Panc1 (cell line): ENCODE measurements at places on chromosomes 1 and 21.

DNA sequence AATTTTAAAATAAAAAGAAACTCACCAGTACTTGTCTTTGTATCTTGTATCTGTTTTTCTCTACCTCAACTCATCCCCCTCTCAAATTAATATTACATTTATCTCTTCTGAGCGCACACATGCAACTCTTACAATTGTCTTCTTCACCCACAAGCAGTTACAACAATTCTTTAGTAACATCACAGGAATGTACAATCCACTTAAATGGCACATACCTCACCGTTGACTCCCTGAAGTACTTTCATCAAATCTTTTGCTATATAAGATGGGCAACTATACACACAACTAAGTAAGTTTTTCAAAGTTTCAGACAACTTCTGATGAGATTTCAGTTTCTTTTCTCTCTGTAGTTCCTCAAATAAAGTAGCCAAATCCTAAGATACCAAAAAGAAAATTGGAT lies 28.3 kb downstream of the HEATR1 start:
- no peak for DNase-seq

DNA sequence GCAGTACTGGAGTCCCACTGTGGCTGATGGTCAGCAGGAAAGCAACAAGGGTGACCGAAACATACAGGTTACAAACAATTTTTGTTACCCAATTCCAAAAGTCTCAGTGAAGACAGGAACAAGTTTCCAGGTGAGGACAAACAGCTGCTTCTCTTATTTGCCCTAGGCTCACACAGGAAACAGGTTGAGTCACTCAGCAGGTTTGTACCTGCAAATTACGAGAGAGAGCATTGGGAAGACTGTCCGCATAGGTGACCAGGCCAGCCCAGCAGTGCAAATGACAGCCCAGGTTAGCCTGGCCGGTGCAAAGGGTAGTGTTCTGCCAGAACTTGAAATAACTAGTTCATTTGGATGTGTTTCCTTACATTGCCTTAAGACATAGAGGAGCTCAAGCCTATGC lies 40.0 kb upstream of the DSCAM start:
- DNase-seq, result no peak

DNA sequence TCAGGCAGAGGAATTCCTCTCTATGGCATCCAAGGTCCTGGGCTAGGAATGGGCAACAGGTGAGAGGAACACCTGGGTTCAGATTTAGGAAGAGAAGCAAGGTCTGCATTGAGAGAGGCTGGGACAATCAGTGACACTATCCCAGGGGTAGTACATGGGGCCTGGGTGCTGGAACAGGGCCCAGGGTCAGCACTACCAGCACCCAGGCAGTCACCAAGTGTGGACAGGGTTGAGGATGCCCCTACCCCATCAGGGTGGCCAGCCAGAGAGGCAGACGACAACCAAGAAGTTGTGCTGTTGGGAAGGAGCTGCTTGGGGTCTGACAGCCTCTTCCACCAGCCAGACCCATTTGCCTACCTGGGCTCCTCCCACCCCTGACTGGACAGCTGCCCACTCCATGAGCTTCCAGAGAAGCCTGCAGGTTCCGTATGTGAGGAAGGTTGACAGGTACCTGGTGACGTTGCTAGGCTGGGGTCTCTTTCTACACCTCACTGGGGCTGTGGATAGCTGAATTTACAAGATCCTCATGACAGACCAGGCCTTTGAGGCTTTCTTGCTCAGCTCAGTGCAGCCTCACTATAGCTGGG lies 13.9 kb downstream of the CYP4A11 start:
- DNase-seq, result no peak

DNA sequence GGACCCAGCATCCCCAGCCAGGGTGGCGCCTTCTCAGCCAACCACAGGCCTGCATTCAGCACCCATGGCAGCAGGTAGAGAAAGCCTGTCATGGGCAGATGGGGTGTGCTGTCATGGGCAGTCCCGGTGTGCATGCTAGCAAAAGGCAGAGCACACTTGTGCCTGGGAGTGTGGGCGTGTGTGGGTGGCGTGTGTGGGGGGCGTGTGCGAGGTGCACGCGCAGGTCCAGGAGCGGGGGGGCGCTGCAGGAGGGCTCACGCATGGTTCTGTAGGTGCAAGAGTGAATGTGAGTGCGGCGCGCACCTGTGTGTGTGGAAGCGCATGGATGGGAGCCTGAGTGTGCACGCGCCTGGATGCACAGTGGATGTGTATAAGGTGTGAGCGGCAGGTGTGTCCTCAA lies 137.2 kb downstream of the CASZ1 start:
- no peak for DNase-seq

- no peak for DNase-seq
These were observed 375.6 kb downstream of the AMY1C start for GRCh38 chr1:104125266-104125665.

DNA sequence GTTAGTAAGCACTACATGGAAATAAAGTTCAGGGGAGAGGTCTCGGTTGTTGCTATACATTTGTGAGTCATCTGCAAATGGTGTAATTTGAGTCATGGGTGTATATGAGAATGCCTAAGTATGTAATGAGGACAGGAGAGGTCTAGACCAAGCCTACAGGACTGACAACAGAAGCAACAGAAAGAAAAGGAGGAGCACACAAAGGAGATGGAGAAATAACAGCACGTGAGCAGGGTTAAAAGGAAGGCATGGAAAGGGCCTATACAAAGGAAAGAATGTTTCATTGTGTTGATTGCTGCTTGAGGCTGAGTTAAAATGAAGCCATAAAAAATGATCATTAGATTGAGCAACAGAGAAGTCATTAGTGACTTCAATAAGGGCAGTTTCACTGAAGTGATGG lies 28.0 kb upstream of the PRKAA2 start:
- DNase-seq, result no peak

GRCh38 chr1:158180741-158181576 lies at the start of gene CD1D:
TSS of gene CD1D (plus strand) at chr1:158180895. CDS start at chr1:158181102, 207 bp downstream.
- no peak for DNase-seq

DNA sequence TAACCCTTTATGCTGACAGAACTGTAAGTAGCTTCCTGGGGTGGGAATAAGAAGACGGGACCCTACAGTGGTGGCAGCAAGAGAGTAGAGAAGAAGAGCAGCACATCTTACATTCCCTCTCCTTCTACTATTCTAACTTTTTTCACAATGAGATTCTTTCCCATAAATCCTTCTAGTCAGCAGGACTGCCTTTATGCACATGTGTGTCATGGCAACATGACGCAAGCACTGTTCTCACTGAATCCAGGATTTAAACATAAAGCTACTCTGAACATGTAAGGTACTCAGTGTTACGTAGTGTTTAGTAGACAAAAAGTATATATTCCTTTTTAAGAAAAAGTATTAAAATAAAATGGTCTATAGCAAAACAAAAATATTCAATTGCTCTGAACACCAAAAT lies 309.7 kb upstream of the LYPLAL1 start:
- DNase-seq, result no peak

DNA sequence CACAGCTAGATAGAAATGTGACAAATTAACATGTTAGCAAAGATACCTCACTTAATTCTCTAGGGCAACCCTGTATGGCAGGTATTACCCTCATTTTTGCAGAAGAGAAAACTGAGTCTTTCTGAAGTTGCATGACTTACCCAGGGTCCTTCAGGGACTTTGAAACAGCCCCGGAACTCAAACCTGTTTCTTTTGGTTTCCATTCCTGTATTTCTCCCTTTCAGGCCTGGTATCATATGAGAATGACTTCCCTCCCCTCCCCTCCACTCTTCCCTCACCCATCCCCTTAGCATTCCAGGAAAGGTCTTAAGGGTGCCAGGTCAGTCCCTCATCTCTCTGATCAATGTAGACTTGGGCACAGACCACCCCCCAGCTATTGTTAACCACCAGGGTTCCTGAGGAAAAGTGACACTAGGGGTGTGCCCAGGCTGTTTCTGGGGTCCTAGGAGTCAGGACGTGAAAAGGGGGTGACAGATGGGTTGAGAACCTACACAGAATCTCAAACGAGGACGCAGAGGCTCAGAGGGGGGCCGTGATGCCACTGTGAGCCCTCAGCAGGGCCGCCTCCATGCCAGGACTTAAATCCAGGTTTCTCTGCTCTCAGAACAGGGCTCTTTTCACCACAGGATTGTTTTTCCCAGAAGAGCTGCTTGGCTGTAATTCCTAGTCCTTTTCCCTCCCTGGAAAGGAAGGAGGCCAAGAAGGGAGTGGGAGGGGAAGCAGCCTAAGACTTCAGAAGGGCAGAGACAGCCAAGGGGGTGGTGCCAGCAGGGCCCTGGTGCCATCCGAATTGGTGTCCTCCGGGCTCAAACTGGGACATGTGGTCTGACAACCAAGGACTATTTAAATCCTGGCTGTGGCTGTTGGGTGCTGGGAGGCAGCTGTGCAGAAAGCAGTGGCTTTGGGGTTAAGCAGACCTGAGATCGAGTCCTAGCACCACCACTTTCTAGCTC lies 2.1 kb upstream of the WASF2 start:
- no peak for DNase-seq

- DNase-seq, result no peak
These were observed 7.8 kb downstream of the HSPA6 start for GRCh38 chr1:161531986-161532643.

GRCh38 chr1:171922999-171923398 lies 81.7 kb downstream of the DNM3 start:
- DNase-seq, result no peak

- no peak for DNase-seq
These were observed 35.7 kb upstream of the FAM163A start for GRCh38 chr1:179707406-179707805.

DNA sequence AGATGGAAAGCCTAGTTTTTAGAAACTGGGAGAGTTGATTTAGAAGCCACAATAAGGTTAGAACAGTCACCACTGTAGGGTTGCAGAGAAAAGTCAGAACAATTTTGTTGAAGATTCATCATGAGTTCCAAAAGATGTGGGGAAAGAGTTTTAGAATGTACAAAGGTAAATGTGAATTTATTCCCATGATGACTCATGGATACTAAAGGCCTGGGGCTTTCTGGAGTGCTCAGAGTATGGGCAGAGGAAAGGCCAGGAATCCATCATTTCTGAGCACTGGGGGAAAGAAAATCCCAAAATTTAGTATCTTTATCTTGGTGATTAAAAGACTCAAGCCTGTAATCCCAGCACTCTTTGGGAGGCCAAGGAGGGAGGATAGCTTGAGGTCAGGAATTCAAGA lies 17.8 kb downstream of the YBX1 start:
- DNase-seq, result no peak

GRCh38 chr1:36520771-36521420 lies 38.2 kb upstream of the CSF3R start:
- no peak for DNase-seq

DNA sequence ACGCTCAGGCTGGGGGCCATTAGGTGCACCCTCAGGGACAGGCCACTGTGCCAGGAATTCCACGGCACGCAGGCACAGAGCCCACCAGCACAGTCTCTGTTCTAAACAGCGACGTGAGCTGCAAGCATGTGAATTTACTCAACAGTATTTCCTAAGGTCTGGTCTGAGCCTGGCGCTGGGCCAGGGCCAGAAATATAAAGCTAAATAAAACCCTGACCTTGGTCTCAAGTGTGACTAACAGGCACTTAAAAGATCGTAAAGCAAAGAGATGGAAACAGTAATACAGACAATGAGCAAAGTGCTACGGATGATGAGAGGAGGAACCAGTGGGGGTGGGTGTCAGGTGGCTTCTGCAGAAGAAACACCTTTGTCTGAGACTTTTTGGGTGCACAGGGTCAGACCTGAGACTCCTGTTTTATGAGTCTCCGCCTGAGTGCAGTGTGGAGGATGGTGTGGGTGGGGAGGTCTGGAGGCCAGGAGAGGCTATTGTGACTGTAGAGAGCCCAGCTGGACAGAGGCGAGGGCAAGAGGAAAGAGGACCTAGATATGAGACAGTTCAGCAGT lies 53.4 kb upstream of the EDN2 start:
- DNase-seq, result no peak

DNA sequence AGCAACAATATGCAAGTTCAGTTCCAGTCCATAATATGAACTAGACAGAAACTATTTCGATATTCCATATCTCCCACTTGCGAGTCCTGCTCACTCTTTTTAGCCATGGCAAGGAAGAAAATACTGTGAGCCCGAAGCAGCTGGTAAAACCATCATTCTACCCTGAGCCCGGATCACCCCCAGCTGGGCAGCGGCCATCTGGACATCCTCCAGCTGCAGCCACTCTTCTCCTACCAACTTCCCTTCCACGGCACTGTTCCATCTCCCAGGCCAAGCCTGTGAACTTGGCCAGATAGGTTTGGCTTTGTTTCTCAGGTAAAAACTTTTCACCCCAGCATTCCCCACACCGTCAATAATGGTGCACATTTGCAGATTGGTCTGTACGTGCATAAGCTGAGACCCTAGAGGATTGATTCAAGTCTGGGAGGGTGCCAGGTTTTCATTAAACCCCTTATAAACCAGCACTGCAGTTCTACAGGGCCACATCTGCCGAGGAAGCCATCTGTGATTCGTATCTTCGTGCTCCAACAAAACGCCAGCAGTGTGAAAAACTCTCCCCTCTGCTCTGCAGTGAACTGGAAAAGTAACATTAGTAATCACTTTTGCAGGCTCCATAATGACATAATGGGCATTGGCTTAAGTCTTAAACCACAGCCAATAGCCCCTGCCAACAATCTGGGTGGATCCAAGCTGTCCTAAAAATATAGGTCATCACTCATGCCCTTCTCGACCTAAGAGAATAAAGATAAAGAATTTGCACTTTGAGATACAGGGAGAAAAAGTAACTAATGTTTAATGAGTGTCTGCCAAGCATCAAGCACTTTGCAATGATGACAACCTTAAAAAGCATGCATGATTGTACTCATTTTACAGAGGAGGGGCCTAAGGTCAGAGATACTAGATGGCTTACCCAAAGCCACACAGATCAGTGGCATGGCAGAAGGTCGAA lies 205.1 kb downstream of the PLPP3 start:
- DNase-seq, result no peak

GRCh38 chr1:79595931-79596330 lies 589.4 kb upstream of the ADGRL4 start:
- DNase-seq, result no peak

- DNase-seq, result no peak
These were observed 49.7 kb downstream of the EEIG2 start for GRCh38 chr1:108609483-108610049.

DNA sequence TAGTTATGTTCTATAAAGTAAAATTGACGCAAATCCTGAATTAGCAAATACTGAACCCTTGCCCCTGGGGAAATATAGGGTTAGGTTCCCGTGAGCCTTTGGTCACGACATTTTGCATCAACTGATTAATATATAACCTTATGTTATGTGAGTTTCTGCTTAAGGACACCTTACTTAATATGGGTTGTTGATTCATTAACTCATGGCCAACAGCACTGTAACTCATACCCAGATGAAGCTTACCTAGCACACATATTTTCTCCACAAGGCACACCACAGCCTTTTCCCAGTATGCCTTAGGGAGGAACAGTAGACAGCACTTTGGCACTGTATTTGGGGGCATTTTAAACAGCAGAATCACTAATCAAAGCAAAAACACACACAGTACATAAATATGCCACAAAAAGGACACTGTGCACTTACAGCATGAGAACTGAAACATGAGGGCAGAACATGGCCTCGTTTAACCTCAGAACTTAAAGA lies 15.1 kb downstream of the INAVA start:
- no peak for DNase-seq

GRCh38 chr1:204575221-204576190 lies 59.3 kb downstream of the MDM4 start:
- DNase-seq, result no peak

GRCh38 chr1:118937413-118938072 lies 50.6 kb downstream of the TBX15 start:
- no peak for DNase-seq

- DNase-seq, result no peak
These were observed 847 bp downstream of the PSMD4 start for GRCh38 chr1:151255381-151255780.

GRCh38 chr1:199859491-199859933 lies 168.0 kb upstream of the NR5A2 start:
- DNase-seq, result peak; percentile 39

- no peak for DNase-seq
These were observed 864 bp upstream of the CCDC24 start for GRCh38 chr1:43990271-43991199.
